Stimulated activated CD4-positive, alpha-beta T cell treated with anti-CD3 and anti-CD28 coated beads, Interleukin-1b, Interleukin-23, amount 100 ng/mL, for 1 hour (primary cell): ENCODE measurements at places on chromosomes 3 and 15.

DNA sequence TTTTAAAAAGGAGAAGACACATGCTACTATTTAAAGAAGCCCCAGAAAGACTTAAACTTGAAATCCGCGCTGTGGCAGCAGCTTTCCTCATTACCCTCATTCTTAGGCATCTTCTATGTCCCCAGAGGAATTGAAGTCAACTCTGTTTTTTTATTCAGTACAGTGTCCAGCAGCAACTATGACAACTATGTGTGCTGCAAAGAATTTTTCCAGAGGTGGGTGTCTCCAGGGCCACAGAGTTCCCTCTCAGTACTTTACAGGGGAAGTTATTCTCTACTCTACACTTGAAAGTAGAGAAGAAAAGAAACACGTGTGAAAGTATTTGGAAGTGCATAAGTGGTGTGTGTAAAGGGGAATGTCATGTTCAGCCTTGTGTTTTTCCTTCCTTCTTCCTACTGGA, 32.0 kb downstream of the GATM start:
- no peak for DNase-seq

- DNase-seq, result no peak
These were observed 72.6 kb downstream of the REC114 start for GRCh38 chr15:73515527-73515926.

- DNase-seq, result no peak
These were observed 371.1 kb downstream of the PTPRG start for GRCh38 chr3:61932499-61932898.

- DNase-seq, result no peak
These were observed 165.0 kb downstream of the SUCNR1 start for GRCh38 chr3:152038490-152038889.

DNA sequence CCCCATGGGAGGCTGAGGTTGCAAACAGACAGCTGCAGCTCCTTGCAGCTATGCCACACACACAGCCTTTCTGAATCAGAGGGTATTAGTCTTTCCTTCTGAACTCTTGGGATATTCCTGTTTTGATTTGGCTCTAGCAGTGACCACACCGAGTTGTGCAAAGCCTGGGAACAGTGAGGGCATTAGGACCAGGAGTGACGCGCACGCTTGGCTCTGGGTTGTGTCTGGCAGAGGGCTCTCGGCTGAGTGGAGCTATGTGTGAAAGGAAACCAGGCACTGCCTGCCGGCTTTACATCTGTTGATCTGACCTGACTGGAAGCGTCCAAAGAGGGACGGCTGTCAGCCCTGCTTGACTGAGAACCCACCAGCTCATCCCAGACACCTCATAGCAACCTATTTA, at the start of gene GALNT15:
GALNT15 (plus strand) TSS at position 292 of the 400 bp plus-strand sequence. CDS start 472 bp downstream, outside the sequence.
- DNase-seq, result no peak

GRCh38 chr3:139301183-139301582, 42.6 kb upstream of the MRPS22 start:
- no peak for DNase-seq

DNA sequence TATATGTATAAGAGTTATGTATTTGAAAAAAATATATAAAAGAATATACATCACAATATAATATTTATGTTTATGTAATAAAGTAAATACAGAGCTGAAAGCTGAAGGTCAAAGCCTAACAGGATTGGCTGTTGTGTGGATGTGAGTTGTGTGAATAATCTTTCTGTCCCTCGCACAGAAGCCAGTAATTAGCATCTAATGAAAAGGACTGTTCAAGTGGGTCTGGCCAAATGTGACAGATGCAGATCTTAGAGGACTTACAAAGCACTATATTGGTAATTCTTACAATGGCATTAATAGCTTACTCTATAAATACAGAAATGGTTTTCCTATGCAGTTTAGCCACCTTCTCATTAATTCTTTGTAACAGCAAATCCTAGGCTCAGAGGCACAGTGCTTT, 2.4 kb downstream of the MKRN3 start:
- DNase-seq, result no peak

DNA sequence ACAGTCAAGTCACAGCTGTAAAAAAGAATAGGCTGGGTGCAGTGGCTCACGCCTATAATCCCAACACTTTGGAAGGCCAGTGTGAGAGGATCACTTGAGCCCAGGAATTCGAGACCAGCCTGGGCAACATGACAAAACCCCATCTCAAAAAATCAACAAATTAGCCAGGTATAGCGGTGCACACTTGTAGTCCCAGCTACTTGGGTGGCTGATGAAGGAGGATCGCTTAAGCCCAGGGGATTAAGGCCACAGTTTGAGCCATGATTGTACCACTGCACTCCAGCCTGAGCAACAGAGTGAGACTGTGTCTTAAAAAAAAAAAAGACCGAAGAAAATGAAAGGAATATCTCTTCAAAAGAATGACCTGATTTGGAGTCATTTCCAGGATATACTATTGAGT, 6.6 kb downstream of the HERC1 start:
- DNase-seq, result no peak

GRCh38 chr15:36491912-36492311, 87.5 kb upstream of the CDIN1 start:
- DNase-seq, result no peak

GRCh38 chr15:88590759-88591158, 30.4 kb upstream of the AEN start:
- no peak for DNase-seq

- DNase-seq, result no peak
These were observed 22.9 kb upstream of the FGF12 start for GRCh38 chr3:192750201-192750600.

DNA sequence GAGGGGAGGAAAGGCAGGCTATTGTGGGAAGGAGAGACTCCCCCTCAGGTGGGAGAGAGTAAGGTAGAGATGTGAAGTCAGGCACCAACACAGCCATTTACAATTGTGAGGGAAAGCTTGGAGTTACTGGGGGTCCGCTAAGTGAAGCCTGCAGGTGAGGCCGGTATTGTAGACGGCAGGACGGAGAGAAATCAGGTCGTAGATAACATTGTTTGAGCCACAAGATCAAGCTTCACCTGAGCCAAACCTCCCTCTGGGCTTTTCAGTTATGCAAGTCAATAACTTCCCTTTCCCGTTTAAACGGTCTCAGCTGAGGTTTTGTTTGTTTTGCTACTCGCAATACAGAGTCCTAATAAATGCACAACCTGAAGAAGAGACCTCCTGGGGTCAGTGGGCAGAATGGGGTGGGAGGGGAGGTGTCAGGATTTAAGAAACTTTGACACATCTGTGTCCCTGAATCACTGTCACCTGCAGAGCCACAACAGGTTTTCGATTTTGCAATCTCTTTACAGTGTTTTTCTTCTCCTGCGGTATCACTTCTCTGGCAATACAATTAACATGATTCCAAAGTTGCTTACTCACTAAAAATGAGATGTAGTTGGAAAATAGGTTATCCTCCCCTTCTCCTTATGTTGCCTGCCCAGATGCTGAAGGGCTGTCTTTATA, 72.0 kb upstream of the GLCE start:
- DNase-seq, result no peak

DNA sequence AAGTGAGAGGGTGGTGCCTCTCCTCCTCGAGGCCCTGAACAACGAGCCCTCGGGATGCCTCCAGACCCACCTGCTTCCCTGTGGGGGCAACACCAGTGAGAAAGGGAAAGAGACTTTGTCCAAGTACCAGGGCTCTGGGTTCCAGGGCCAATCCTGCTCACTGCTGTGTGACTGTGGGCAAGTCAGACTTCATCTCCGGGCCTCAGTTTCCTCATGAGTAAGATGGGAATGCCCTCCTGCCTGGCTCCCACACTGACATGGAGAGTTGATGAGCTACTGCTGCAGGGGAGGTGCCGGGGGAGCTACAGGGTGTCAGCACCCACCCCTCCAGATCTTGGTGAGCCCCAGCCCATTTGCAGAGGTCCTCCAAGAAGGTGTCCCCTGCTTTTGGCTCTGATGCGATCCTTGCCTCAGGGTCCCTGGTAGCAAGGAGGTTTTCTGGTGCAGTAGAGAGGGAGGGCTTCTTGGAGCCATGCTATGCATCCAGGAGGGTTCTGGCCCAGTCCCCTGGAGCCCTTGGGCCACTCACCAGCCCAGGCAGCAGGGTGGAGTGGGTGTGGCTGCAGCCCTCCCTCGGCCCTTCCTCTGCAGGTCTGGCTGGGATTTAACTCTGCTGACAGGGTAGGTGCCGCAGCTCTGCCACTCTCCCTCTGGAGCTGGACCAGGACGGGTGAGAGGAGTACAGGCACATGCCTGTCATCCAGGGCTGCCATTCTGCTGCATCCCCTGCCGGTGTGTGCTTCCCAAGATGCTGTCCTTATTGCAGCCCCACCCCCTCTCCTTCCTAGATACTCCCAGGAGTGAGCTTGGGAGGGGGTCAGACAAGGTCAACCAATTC, 26.9 kb downstream of the LOXL1 start:
- DNase-seq, result no peak

- no peak for DNase-seq
These were observed 986.5 kb downstream of the ROBO2 start for GRCh38 chr3:78026318-78026828.

GRCh38 chr15:67157521-67158252, 92.3 kb downstream of the SMAD3 start:
- no peak for DNase-seq

GRCh38 chr3:155548195-155548594, 196.7 kb downstream of the PLCH1 start:
- DNase-seq, result no peak

DNA sequence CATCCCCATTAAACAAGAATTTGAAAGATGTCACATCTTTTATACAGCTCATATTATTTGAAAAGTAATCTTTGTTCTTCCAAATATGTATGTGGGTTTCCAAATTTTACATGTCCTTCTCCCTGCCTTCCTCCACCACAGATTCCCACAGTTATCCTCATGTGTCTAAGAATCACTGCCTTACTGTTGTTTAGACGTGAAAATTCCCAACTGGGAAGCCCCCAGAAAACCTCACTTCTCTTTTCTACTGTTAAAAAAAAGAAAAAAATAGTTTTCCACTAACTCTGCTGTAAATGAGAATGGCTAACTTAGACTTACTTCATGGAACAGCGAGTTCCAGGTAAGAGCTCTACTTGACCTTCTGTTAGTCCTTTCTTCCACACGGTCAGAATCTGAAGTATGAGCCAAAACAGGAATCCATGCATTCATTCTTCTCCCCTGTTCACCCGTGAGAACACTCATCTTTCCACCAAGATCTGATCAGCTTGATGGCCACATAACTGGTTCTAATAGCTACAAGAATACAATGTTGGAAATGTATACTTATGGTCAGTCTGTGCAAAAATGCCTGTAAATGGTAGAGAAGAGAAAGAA, 17.9 kb upstream of the CSTA start:
- DNase-seq, result no peak

DNA sequence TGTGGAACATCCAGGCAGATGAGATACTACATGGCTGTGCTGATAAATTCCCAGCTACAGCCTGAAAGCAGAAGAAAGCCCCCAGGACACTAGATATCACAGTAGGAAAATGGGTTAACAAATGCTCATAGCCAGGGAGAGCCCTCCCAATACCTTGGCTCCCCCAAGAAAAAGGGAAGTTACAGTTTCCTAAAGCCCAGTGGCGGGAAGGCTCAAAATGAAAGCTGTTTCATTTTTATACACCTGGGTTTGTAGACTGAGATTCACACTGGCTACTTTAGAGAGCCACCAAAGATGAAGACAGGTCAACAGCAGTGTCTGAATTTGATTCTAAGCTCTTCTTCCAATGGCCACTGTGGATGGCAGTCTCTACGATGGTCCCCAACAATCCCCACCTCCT, 55.0 kb upstream of the TOPAZ1 start:
- no peak for DNase-seq

GRCh38 chr15:52717924-52718323, 38.7 kb upstream of the ATOSA start:
- no peak for DNase-seq
